ENCODE measurements at places on chromosomes 2 and 18.

DNA sequence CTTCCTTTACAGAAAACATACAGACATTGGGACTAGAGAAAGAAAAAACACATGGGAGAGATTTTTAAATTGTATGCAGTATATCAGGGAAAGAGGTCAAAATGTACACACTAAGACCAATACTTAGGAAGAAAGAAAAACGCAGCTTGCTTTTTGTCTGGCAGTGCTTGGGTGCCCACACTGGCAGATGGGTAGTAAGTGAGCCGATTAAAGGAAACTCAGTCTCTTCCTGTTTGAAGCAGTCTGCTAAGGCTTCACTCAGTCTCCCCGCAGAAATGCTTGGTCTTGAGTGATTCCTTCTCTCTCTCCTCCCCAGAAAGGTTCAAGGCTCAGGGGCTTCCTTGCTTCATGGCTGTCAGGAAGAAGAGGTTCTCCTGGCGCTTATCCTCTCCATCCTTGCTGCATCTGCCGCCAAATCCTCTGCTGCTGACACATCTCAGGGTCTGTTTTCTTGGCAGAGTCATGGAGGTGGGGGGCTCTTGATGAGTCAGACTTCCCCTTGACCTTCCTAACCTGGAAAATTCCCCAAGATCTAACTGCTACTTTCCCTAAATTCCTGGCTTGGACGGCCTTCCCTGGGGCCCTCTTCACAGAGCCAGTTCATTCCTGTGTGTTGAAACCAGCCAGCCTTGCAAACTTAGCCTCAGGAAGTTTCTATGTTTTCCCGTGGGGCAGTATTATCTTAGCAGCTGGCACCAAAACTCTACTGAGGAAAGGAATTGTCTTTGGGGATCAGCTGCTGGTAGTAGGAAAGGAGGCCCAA lies 10.5 kb upstream of the TMSB10 start:
- no peak for DNase-seq

GRCh38 chr2:45975752-45976517 lies 321.3 kb upstream of the EPAS1 start:
- no peak for DNase-seq

- no peak for DNase-seq
Measured at GRCh38 chr2:25332571-25332970, 9.2 kb downstream of the DNMT3A start.

- no peak for DNase-seq
Measured at GRCh38 chr2:113806217-113806913, 49.9 kb upstream of the SLC35F5 start.

GRCh38 chr2:138078153-138078552 lies 113.9 kb downstream of the HNMT start:
- DNase-seq, result no peak

- no peak for DNase-seq
Measured at GRCh38 chr2:7801212-7801611, 880.6 kb upstream of the ID2 start.

GRCh38 chr2:236136538-236136937 lies 31.6 kb downstream of the GBX2 start:
- no peak for DNase-seq

GRCh38 chr2:158232476-158232875 lies 130.8 kb downstream of the UPP2 start:
- DNase-seq, result no peak

DNA sequence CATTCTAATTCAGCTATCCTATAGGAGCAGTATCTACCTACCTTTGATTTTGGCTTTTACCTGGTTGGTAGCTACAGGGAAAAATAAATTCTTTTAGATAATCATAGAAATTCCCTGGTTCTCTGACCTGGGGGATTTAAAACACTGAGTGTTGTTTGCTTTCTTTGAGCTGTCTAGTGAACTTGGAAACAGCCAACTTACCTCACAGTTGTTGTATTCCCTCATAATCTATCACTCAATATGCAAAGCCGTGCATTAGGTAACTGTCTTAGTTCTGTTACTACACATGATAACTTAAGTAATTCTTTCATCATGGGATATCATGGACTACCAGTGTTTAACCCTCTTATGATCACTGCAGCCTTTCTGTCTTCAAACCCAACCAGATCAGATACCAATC lies 127.8 kb downstream of the TTC27 start:
- no peak for DNase-seq

DNA sequence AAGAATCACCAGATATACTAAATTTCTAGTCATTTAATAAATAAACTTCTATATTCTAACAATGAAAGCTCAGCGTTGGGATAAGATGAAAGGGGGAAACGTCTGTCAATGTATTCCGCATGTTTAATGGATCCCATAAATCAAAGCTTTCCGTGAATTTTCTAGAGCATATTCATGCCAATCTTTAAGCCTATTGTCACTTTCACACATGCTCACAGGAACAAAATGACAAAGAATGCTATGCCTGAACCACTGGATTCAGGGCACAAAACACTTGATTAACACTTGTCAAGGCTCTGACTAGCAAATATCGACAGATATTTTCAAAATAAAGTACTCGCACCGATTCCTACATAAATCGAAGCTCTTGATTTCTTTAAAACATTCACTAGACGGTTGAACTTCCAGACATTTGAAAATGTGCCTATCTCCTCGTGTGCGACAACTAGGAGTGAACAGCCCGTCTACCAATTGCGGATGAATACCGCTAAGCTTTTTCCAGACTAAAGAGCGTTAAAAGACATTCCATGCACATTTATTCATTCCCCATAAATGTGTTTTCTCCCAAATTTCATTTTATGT lies 1.8 kb downstream of the TLK1 start:
- DNase-seq, result no peak

Data from activated CD4-positive, alpha-beta T cell treated with anti-CD3 and anti-CD28 coated beads for 4 hours (primary cell).